ENCODE measurements at places on chromosomes 2 and 18.

DNA sequence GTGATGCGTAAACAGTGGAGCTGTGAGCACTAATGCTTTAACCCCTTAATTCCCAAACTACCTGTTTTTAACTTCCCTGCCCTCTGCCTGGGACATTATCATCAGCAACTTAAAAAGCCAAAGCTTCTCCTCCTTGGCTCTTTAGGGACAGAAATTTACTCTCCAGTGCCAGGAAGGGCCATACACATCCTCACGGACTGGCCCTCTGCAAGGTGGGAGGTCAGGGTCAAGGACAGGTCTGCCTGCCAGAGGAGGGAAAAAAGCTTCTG, 21.5 kb downstream of the KCTD1 start:
- DNase-seq: no peak

DNA sequence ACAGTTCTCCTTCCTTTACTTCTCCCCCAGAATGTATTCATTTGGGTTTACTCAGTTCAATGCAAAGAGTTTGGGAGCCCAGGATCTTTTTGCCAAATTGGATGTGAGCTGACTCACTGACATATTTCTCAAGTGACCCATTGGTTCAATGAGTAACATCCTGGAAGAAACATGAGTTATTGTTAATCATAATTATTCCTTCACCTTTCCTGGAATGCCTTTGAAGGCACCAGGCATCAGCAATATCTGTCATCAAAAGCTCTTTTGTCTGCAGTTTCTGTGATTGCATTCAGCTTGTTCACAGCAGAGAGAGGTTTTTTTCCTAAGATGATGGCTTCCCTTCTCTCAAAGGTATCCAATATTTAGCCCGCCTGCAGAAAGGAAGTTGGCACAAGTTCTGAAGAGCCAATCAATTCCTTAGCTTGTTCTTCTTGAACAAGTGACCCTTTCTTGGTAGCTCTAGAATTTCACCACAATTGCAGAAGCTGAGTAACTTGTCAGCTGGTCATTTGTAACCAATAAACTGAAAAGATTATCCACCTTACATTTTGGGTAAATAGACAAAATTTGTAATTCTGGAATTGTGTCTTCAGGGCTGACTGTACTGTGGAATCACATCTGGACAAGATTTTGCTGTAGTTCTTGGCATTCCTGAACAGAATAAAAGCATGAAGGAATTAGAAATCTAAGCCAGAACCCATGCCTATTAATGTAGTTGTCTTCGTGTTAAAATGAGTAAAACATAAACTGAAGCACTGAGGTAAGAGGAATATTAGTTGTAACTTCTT, 72.2 kb upstream of the TMEM17 start:
- peak; percentile 99 for DNase-seq

- DNase-seq: no peak
Observed at GRCh38 chr2:31075431-31075830, 62.8 kb downstream of the GALNT14 start.

GRCh38 chr2:17426743-17427142, 91.5 kb downstream of the RAD51AP2 start:
- DNase-seq: peak; percentile 32

GRCh38 chr2:240126731-240127130, 9.4 kb downstream of the COPS9 start:
- DNase-seq: no peak

DNA sequence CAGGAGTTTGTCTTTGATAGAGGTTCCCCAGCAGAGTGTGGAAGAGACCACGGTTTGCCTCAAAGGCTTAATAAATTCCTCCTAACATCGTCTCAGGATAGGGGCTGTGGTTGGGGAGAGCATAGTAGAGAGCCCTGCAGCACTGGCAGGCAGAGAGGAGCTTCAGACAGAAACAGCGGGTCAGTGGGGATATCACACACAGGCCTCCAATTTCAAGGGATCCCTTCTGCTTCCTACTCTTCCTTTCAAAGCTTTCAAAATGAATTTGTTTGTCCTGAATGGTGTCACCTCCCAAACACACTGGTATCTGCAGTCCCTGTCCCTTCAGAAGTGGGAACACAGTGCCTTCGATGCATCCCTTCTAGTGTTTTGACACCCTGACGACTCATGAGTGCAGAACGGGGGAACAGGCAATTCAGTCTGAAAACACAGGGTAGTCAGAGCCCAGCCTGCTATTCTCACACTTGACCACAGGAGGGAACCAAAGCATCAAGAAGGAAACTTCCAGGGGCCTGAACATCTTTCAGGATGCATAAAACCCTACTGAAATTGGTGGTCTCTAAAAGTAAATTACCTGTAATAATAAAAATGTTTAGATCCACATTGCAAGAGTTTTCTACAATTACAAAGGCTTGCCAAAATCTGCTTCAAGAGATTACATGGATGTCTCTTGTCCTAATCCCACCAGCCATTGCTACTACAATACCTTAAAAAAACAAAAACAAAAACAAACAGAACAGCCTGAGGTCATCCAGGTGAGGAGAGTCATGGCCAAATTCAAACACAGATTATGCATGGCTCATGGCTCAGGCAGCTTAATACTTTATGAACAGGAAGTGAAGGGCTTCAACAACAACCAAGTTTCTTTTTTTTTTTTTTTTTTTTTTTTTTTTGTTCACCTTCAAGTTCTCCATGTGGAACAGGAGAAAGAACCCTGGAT, 49.8 kb downstream of the SLC14A2 start:
- peak; percentile 47 for DNase-seq

GRCh38 chr2:34317797-34318196, 718.7 kb upstream of the FAM98A start:
- DNase-seq: no peak

- no peak for DNase-seq
Observed at GRCh38 chr2:55729136-55729685, 35.6 kb upstream of the PNPT1 start.

- DNase-seq: no peak
Observed at GRCh38 chr2:113126845-113127645, at the start of gene IL1RN. Gene IL1RN, plus strand, starts transcription at chr2:113127598. Its CDS starts 27 bp downstream, at chr2:113127625.

DNA sequence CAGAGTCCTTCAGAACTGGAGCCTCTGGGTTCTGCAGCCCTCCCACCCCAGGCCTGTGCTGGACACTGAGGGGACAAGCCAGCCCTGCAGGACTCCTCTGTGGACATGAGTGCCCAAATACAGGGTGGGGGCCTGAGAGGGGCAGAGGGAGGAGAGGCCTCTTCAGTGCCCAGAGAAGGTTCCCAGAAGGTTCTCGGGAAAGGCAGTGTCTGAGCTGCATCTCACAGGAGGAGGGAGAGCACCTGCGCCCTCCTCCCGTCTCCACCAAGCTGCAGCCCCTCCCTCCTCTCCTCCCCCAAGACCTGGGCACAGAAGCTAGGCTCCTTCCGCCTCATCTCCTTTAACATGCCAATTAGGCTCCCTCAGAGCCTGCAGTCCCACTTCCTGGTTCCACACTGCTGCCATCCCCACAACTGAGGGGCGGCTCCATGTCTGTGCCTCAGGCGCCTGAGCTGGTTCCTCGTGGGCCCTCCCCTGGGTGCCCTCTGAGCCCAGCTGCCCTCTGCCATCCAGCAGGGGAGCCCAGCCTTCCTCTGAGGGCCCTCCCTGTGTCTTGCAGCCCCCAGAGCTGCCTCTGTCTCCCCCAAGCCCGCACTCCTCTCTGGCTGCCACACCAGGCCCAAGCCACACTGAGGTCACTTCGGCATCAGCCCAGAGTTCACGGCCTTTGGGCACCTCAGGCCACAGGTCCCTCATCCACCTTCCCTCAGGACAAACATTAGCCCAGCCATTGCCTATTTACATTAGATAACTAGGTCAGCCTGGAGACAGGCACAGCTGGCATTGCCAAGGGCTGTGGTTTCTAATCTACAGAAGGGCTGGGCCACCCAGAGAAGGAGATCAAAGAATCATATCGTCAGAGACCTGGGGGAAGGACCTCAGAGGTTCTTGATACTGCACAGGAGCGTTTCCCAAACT, 28.9 kb downstream of the KCNK3 start:
- no peak for DNase-seq

DNA sequence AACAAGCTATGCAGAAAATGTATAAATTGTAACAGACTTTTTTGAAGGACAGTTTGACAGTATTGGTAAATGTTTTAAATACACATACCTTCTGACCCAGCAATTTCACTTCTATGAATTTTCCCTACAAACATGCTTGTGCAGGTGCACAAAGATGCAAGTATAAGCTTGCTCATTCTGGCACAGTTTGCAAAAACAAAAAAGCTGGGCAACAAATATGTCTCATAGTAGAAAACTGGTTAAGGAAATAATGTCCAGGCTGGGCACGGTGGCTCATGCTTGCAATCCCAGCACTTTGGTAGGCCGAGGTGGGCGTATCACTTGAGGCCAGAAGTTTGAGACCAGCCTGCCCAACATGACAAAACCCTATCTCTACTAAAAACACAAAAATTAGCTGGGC, 96.9 kb upstream of the NEDD4L start:
- peak; percentile 86 for DNase-seq

DNA sequence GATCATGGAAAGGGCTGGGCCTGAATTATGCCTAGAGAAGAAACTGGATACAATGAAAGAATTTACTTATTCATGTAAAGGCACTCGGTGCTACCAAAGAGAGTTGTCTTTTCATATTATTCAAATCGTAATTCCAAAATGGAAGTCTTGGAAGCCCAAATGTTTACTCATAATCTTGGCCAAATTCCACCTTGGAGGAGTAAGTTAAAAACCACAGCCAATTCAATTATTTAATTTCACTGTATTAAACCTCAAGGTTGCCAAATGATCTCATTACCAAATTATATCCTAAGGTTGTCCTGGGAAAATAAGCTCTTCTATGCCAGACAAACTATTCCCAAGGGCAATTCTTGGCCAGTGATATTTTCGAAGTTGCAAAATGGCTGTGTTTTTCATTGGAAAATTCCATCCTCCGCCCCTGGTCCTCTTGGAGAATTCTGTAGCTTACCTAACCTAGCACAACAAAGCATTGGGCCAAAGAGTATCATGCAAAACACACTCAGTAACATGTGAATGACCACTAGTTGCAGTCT, 11.1 kb upstream of the VPS4B start:
- no peak for DNase-seq

GRCh38 chr2:897091-897490, 53.6 kb upstream of the SNTG2 start:
- no peak for DNase-seq

DNA sequence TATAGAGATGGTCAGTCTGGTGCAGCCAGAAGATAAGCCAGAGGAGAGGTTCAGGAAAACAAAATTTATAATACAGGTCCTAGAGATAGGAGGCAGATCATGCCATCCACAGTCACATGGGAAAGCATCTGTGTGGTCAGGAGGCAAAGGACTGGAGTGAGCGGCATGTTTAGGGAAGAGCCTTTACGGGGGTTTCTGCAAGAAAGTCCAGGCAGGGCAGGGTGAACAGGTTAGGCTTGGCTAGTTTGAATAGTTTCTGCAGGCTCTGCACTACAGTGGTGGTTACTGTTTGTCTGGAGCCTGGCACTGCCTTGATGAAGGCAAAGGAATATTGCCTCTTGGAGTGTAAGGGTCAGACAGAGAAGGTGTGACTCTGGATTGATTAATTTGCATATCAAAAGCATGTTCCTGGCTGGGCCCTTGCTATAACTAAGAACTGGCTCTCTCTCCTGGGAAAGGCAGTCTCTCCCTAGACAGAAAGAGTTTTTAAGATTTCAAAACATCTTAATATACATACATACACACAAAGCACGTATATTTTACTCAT, 1034.7 kb upstream of the CHAC2 start:
- no peak for DNase-seq

- DNase-seq: no peak
Observed at GRCh38 chr2:112035786-112036185, 19.3 kb upstream of the TMEM87B start.

GRCh38 chr2:192202373-192202772, 7.6 kb upstream of the TMEFF2 start:
- DNase-seq: no peak

GRCh38 chr2:8324901-8325300, 357.0 kb upstream of the ID2 start:
- no peak for DNase-seq

- no peak for DNase-seq
Observed at GRCh38 chr2:14540015-14540414, 92.5 kb upstream of the LRATD1 start.

DNA sequence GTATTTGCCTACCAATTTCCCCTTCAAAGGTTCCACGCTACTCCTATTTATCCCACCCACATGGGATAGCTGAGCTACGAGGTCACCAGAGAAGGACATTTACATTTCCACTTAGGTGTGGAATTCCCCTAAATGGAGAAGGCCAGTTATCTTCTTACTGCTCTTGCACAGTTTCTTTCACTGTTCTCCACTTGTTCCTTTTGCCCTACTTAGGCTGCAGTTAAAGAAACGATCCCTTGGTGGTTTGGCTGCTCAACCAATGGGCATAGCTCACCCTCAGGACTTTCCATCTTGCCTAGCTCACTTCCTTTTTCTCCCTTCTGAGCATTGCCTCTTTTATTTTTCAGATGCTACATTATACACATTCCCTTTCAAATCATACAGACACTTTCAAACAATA, 11.2 kb upstream of the NABP1 start:
- DNase-seq: no peak

GRCh38 chr2:747762-748351, 70.7 kb upstream of the TMEM18 start:
- DNase-seq: no peak

GRCh38 chr18:2914185-2914880, 67.5 kb downstream of the EMILIN2 start:
- DNase-seq: no peak

DNA sequence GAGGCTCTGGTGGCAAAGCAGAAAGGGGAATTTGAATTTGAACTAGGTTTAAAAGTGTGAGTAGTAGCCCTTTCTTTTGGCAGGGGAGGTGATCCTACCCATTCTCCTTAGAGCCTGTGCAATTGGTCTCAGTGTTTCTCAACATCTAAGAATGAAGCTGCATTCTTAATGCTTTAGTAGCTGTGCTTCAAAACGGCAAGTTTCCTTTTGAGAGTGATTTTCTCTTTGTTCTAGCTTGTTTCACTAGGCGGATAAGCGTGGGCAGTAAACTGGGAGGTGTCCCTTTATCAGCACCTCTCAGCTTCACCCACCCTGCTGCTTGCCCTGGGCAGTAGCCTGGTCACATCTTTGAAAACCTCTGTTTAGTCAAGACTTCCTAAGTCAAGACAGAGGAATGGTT, 6.7 kb downstream of the CRIM1 start:
- peak; percentile 75 for DNase-seq

DNA sequence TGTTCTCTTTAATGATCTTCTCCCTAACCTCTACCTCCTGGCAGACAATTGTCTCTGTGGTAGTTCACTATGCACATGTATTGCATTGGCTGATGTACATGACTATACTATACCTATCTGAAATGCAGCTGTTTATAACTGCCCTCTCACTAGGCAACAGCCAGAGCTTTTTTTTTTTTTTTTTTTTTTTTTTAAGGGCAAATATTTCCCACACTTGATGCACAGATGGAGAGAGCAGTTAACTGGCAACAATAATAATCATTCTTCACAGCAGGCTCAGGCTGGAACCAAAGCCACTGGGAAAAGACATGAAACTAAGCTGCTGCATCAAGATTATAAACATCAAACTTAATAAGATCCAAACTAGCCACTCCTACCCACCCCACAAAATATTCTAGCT, 707.7 kb downstream of the LRP1B start:
- DNase-seq: no peak

DNA sequence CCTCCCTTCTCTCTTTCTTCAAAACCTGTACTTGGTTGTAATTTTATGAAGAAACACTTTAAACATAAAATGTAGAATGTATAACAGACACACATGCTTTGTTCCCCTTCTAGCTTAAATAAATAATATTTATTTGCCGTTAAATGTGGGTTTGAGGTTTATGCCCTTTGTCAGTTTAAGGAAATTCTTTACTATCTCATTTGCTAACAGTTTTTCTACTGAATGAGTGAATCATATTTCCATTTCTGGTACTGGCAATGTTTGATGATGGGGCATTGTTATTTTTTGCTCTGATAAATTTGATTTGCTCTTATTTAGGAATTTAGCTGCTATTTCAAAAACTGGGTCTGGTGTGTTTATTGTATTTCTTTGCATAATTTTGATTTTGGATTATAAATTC, 555.6 kb downstream of the CCDC85A start:
- DNase-seq: no peak

Data from foreskin keratinocyte (primary cell).